ENCODE measurements at places on chromosomes 13 and 19.

- DNase-seq = no peak
Measured at GRCh38 chr13:82772816-82773215, 1109.5 kb downstream of the SLITRK1 start.

GRCh38 chr13:95035311-95036109 is 265.7 kb downstream of the ABCC4 start:
- no peak for DNase-seq

DNA sequence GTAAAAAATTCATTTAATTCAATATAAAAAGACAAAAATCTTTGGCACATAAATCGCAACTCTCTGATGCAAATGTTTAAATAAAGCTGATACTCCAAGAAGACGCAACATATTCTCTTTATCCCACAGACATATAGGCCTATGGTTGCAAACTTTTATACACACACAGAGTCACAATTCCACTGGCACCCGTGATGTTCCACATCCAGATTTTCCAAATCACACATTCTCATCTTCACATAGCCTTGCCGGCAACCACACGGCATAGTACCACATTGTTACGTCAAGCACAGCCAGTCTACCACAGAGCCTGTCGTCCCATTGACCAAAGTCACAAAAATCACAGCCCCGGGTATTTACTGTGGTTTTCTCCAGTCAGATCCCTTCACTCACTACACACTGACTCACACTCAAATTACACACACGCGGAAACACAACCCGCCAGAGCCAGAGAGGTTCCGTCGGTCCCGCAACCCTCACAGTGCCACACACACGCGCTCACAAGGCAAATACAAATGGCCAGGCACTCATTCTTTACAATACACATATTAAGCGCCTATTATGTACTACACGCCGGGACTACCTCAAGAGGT is 546 bp upstream of the ZNF546 start:
- no peak for DNase-seq

- DNase-seq = peak; percentile 79
Measured at GRCh38 chr19:2236314-2237050, at the start of the genes PLEKHJ1 and SF3A2. PLEKHJ1 (minus strand) TSS chr19:2236329; CDS start chr19:2236248, 81 bp downstream. SF3A2 (plus strand) TSS chr19:2236824; CDS start chr19:2243419, 6,595 bp downstream.

DNA sequence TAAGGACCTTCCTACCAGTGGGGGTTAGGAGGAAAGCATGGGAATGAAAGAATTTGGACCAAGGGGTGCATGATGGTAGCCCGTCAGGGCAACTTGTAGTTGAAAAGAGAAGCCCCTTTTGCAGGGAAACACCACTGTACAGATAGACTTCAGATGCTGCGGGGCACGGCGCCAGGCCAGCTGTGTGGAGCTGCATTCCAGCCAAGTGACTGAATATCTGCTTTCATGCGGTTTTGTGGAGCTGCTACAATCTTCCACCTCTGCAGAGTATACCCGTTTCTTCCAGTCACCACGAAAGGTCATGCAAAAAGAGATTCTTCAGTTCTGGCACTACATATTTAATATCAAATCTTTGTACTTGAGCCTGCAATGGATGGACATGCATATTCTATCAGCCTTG is 104.7 kb downstream of the RGCC start:
- DNase-seq = no peak

GRCh38 chr13:45548281-45548680 is 67.3 kb downstream of the ERICH6B start:
- DNase-seq = no peak

DNA sequence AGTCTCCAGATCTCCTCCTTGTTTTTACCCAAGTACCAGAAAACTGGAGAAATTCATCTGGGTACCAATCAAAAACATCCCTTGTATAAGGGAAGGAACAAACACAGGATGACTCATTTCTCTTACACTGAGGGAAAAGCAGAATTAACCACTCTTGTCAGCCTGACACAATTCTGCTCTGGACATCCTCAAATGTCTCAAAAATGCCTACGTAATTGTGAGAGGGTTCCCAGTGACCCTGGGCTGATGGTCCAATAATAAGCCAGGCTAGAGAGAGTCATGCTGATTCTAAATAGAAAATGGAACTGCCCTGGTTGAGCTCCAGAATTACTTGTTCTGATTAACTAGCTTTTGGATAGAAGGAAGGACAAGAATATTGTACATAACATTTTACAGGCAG is 14.5 kb downstream of the ZNF708 start:
- no peak for DNase-seq

DNA sequence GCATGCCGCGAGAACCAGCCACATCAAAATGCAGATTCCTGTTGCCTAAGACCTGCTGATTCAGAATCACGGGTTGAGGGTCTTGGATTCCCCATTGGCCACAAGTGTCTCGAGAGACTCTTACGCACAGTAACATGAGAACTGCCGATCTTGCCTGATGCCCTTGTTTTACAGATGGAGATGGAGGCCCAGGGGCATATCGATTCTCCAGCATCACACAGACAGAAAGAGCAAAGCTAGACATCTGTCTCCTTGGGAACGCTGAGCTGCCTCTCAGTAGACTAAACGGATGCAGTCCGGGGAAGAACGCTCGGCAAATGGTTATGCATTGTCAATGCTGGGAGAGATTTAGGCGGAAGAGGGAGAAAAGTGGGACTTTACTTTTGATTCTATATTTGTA is 5.4 kb downstream of the NLRP12 start:
- no peak for DNase-seq

DNA sequence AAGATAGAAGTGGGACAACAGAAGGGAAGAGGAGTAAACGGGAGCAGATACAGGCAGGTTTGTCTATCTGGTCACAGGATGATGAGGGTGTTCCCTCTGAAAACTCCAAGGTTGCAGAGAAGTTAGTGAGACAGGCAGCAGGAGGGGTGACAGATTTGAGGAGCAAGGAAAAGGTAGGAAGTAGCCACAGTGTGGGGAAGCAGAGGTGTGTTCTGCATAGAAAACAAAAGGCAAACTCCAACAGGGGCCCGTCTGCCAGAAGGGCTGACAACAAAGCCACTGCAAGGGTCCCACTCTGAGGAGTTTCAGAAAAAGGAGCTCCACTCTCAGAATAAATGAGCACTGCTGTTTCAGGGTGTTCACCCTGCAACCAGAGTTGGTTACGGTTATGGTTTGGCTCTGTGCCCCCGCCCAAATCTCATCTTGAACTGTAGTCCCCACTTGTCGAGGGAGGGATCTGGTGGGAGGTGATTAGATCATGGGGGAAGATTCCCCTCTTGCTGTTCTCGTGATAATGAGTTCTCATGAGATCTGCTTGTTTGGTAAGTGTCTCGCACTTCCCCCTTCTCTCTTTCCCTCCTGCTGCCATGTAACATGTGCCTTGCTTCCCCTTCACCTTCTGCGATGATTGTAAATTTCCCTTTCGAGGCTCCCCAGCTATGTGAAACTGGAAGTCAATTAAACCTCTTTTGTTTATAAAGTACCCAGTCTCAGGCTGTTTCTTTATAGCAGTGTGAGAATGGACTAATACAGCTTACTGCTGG is 32.1 kb downstream of the SMAD9 start:
- no peak for DNase-seq

DNA sequence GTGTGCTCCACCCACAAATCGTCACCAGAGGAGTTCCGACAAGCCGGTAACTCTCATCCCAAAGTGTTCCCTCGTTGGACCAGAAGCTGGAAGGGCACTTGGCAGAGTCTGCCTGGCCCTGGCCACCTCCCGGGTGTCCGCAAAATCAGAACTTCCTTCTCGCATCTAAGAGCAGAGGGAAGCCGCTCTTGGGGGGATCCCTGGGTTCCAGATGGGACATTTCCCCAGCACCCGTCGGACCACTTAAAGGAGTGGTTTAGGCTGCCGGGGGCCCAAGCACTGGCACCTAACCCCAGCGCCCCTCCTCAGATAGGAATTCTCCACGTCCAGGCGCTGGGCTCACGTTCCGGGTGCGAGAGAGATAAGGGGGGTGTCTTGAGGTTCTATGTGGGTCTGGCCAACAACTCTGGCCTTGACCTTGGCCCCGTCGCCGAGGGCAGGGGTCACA is 857 bp upstream of the MAP2K7 start:
- no peak for DNase-seq

- no peak for DNase-seq
Measured at GRCh38 chr13:103625194-103625593, 559.0 kb upstream of the SLC10A2 start.

DNA sequence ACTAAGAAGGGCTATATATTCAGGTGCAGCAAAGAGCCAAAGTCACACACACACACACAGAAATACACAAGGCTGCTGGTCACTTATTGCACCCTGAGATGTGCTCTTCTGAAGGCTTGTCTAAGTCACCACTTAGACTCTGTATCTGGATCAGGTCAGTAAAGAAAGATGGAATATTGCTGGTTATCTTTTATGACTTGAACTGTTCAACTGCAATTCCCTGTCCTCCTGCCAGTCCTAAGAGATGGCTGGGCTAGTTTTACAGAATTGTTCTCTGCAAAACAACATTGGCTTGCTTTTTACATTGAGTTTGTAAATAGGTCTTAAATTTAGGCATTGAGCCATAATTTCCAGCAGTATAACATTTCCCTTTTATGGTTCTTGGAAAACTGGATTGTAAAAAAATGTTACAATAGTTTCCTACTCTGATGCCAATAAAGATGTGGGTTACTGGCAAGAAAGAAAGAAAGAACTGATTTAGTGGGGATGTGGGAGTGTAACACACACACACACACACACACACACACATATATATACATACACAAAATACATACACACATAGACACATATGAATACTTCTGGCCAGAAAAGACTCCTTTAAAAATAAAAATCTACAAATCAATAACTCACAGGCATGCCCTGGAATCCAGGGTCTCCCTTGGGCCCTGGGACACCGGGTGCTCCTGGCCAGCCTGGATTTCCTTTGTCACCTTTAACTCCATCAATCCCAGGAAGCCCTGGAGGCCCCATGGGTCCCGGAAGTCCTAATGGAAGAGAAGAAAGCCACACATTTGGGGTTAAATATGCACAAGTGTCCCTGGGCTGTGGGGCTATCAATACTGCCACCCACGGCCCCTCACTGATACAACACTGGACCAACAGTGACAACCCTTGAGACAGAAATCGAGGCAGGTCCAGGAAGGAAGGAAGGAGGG is 137.7 kb downstream of the COL4A1 start:
- no peak for DNase-seq

DNA sequence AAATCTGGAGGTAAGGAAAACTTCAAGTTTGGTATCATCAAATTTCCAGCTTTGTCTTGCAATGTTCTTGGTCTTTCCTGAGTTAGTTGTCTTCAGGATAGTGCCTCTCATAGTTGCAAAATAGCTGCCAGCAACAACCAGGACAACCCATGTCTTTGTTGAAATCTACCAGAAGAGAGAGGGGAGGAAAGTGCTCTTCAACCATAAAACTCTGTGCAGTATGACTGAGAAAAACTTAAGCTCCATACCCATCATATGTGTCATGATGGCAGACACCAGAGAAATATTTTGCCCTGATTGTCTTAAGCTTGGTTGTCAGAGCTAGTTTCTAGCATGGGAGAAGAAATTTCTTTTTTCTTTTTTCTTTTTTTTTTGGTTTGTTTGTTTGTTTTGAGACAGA is 103.3 kb downstream of the SPRY2 start:
- no peak for DNase-seq

GRCh38 chr13:67643516-67644055 is 413.4 kb upstream of the PCDH9 start:
- no peak for DNase-seq

- no peak for DNase-seq
Measured at GRCh38 chr19:31015778-31016177, 333.5 kb downstream of the TSHZ3 start.

GRCh38 chr13:36801035-36801434 is 18.0 kb upstream of the RFXAP start:
- DNase-seq = no peak

- DNase-seq = no peak
Measured at GRCh38 chr13:23510544-23510916, 59.7 kb upstream of the TNFRSF19 start.

DNA sequence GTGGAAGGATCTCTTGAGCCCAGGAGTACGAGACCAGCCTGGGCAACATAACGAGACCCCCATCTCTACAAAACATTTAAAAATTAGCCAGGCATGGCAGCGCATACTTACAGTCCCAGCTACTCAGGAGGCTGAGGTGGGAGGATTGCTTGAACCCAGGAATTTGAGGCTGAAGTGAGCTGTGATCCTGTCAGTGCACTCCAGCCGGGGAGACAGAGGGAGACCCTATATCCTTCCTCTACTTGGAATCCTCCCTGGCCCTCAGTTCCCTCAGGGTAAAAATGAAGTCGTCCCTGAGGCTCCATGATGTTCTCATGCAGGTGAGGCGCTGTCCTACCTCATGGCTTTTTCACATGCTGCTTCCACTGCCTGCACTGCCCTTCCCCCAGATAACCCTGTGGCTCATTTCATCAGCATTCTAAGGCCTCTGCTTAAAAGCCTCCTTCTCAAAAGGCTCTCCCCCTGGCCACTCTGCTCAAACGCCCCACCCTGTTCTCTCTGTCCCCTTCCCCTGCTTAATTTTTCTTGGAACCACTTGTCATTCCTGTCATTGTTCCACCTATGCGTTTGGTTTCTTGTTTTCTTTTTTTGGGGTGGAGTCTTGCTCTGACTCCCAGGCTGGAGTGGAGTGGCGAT is 19.2 kb downstream of the DNM2 start:
- no peak for DNase-seq

DNA sequence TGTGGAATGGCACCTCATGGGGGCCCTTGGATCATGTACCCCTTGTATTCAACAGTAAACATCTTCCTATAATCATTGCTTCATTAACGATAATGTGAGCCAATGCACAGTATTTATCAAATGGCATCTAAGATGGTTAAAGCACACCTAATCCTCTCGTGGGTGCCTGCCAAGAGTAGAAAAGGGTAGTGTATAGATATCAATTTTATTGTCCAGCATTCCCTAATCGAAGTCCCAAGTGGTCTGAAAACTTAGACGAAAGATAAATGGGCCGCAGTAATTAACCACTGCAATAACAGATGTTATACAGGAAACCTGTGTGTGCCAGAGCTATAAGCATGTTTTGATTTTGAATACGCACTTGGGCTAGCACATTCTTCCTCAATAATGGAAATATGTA is 667 bp upstream of the MBNL2 start:
- no peak for DNase-seq

- no peak for DNase-seq
Measured at GRCh38 chr13:98834254-98834960, 81.9 kb upstream of the SLC15A1 start.
